Stromal cell of bone marrow (primary cell): ENCODE measurements at places on chromosomes 6 and 20.

GRCh38 chr6:108666656-108667260 lies 106.0 kb downstream of the FOXO3 start:
- DNase-seq, result no peak

DNA sequence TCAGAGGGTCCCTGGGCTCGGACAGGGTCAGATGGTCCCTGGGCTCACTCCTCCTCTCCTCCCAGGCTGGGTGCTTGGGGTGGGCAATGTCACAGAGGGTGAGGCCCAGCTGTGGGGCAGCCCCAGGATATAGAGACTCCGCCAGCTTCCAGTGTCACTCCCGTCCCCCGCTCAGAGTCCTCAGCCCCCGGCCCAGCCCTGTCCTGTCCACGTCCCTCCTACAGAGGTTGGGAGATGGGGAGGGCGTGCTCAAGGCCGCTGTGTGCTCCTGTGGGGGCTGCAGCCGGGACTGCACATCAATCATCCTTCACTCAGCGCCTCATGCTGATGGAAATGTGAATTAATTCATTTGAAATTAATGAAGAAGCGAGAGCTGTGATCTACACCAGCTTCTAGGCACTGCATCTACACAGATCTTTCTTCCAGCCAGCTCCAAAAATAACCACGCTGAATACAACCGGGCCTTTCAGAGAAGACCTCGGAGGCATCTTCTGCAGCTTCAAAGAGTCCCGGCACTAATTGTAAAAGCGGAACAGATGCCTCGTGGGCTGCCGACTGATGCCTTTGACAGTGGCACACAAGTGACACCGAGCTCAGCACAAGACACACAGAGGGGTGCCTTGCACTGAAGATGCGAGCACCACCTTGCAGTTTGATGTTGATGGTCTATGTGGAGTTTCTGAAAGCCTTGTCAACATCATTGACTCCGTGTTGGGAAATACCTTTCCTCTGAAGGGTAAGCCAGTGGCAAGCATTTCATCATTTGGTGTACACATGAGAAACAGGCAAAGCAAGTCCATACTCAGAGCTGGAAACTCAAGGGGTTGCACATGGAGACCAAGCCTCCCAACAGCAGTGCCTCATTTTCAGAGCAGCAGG lies 39.3 kb downstream of the DACT2 start:
- DNase-seq, result no peak

- DNase-seq, result no peak
Observed at GRCh38 chr6:118786596-118787453, 107.1 kb upstream of the ASF1A start.

DNA sequence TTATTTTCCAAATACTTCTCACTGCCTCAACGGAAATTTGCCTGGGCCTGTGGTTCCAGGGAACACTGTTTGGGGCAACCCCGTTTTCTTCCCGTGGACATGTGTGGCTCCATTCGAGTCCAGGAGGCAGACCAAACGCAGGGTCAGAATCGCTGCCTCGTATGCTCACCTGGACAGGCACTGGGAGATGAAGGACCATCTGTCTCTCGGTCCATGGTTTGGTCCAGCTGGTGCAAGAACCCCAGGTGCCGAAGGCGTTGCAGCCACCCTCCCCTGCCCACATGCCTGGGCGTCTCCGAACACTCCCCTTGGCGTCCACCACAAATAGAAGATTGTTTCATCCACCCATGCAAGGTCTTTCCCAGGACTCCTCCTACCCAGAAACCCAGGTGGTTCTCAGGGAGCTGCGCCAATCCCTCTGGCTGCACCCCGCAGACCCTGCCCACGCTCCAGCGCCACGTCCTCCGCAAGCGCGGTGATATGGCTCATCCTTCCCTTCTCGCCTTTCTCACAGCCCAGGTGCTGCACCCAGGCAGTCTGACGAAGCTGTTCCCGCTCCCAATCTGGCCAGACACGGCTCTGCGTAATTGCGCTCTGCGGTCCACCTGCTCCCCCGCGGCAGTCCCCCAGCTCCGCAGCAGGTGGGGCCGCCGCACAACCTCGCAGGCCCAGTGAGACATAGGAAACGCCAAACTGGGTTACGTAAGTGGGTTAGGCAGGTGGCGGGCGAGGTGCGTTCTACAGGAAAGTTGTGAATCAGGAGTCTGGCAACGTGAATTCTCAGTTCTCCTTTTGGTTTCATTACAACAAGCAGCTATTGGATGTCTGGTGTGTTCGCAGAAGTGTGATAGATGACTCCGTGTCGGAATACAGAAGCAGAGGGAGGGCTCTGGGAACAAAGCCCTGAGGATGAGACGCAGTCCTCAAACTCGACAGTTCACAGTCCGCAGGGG lies 146.2 kb upstream of the ECI2 start:
- no peak for DNase-seq

DNA sequence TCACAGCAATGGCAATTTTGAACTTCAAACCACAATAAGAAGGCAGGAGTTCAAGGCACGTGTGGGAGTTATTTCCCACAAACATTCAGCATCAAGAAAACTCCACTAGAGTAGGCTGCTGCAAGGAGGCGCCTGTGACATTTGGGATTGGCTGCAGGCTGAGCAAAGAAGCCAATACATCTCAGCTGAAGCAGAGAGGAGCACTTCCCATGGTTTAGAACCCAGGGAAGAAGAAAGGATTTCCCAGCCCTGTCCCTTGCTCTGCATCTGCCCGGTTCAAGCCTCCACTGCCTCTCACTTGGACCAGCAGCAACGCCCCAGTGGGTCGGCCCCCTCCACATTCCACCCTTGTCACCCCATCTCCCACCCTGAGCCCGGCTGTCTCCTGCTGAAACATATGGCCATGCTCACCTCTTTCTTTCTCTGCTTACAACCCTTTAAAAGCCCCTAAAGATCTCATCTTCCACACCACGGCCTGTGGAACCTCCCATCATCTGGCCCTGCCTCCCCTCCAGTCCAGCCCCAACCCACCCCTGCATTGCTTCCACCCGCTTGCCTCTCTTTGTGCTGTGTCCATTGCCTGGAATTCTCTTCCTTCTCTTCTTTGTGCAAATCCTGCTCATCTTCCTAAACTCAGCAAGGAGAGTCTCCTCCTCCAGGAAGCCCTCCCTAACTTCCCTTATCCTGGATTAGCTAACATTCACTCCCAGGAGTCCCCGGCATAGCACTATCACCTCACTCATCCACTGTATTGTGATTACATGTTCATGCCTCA lies 128.3 kb downstream of the ANKRD60 start:
- DNase-seq, result no peak

- DNase-seq, result no peak
Observed at GRCh38 chr6:36766399-36766945, 68.8 kb downstream of the RAB44 start.

DNA sequence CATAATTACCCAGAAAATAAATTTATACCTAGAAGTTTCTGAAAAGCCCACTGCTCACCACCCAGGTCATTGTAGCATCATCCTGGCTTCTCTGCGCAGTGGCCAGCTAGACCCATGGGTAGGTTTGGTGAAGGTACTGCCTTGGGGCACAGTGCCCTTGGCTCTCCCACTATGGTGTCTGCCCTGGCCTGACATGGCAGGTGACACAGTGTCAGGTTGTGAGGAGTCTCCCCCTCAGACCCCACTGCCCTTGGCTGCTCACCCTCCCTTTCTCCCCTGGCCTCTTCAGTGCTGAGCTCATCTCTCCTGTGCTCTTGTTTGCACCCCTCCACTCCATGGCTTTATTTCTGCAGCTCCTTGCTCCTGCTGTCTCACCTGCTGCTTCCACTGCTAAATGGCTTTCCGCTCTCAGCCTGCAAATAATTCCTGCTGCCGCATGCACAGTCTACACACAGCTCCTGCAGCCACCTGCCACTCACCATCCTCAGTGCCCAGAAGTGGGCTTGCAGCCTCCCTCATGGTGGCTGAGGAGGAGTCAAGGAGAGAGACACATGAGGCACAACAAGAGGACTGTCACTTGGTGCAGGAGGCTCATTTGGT lies 313.4 kb upstream of the MOCS1 start:
- no peak for DNase-seq

- DNase-seq, result no peak
Observed at GRCh38 chr6:162817196-162817595, 89.4 kb downstream of the PACRG start.

- DNase-seq, result no peak
Observed at GRCh38 chr20:41196653-41197225, 59.4 kb downstream of the PLCG1 start.

- DNase-seq, result peak; percentile 50
Observed at GRCh38 chr20:17875106-17875980, 93.3 kb downstream of the SNX5 start.

DNA sequence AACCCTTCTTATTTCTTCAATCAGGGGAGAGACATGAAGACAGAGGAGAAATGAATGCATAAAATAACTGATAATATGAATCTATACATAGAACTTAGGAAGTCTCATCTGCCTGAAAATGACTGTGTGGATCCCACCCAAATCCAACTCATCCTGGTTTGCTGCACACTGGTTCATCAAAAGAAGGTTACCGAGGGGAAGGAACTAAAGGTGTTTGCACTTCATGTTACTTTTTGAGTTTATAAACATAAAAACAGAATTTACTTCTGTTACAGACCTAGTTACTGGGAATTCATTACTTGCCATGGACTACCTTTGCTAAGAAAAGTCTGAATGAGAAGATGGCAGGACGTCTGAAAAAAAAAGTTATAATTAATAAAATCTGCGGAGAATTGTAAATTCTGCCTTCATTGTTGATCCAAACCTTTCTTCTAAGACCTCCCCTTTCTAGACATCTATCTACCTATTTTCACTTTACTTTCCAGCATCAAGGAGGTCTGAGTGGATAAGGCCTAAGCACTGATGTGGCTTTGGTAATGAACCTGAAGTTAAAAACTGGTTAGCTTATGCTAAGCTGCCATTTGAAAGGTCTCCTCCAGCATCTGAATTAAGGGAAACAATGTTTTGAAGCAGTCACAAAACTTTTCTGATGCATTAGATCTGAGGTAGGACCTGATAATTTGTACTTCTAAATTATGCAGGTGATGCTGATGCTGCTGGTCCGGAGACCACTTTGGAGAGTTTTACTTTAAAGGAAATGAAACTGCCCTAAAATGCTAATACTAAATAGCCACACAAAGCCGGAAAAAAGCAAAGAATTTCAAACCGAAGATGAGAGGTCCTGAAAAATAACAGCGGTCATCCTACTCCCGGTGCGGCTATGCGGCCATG lies 84.0 kb downstream of the HFE start:
- DNase-seq, result no peak

DNA sequence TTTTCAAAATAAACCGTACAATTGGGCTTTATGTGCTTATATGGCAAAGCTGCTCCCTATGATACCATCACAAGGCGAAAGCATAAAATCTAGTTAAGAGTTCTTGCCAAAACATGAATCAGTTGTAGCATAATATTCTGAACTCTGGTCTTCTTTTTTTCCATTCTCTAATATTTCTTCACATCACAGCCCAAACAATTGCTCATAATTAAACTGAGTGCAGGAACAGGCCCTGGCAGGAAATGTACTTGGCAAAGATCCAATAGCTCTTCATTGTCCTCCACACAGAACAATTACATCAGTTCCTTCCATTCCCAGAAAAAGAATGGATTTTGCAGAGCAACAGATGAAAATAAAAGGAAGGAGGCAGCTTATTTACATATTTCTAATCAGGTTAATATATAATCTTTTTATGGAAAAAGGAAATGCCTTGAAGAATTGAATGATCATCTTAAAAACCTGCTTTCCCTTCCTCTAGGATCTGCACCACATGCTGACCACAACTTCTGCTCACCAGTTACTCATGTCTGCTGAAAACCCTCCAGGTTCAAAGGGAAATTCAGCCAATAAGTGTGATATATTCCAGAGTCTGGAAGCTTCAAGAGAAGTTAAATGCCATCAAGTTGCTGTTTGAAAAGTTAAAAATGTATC lies 123.3 kb upstream of the COL21A1 start:
- DNase-seq, result peak; percentile 88

DNA sequence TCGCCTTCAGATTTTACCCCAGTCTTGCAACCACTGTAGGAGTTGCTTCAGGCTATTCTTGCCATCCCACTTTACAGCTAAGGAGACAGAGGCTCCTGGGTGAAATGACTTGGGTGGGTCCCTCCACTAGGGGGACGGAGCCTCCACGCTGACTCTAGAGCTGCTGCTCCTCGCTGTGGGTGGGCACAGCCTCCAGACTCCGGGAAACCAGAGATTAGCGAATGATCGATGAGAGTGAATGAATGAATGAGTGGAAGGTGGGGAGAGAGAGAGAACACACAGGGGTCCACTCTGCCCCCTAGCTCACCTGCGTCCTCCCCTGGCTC lies 10.4 kb downstream of the ZBP1 start:
- no peak for DNase-seq

DNA sequence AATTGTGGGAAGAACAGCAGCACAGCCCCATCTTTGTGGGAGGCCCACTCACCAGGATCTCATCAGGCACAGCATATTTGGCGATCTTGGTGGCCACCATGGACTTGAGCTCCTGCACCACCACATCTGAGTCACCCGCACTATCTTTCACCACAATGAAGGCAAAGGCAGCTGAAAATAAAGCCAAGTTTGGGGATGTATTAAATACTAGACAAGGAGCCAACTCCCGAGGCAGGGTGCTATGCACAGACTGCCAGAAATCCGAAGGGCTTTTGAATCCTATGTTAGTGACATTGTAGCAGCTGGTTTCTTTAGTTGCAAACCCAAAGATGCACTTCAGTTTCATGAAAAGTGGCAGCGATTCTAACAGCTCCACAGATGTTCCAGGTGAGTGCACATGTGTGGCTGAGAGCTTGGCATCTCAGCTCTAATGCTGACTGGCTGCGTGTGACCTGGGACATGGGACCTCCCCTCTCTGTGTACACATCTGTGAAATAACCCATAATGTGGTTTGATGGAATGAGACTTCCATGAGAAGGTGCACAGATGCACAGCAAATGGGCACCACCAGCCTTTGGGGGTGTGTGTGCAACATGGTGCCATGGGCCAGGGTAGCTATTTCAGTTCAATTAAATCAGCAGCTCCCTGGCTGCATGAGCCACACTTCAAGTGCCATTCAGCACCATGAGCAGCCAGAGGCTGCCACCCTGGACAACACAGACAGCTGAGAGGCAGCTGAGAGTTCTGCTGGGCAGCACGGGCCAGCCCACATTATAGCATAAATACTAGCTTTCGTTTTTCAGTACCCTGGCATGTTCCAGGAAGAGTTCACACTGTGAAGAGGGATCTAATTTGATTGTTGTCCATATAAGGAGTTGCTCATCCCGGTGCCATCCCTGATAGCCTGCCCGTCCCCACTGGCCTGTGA lies 16.9 kb upstream of the APMAP start:
- DNase-seq, result no peak

- no peak for DNase-seq
Observed at GRCh38 chr6:537114-537513, 119.8 kb downstream of the HUS1B start.

GRCh38 chr20:625360-625932 lies 15.3 kb upstream of the TCF15 start:
- no peak for DNase-seq
